Thoracic aorta endothelial cell (primary cell): ENCODE measurements at places on chromosomes 1 and 21. TPM values are rescaled to one million over a fixed set of nuclear protein-coding genes. Genes with fewer than 3 reads are reported as not detected.

The LRRC53 gene
- not detected in 2 replicates for total RNA-seq

The ANGPTL3 gene
- 0.07 TPM in 1 of 2 replicates, not detected in the other for total RNA-seq

The TCEA3 gene
- 0.53 and 1.0 TPM in 2 replicates for total RNA-seq

The ANXA9 gene
- not detected in 2 replicates for total RNA-seq
